ENCODE measurements at places on chromosomes 7 and 10.

GRCh38 chr7:117688126-117688525, 185.1 kb downstream of the CTTNBP2 start:
- DNase-seq = no peak

- DNase-seq = no peak
These were observed 3.7 kb upstream of the AOC1 start for GRCh38 chr7:150848561-150849115.

GRCh38 chr10:133451346-133451745, 2.4 kb upstream of the SCART1 start:
- DNase-seq = no peak

DNA sequence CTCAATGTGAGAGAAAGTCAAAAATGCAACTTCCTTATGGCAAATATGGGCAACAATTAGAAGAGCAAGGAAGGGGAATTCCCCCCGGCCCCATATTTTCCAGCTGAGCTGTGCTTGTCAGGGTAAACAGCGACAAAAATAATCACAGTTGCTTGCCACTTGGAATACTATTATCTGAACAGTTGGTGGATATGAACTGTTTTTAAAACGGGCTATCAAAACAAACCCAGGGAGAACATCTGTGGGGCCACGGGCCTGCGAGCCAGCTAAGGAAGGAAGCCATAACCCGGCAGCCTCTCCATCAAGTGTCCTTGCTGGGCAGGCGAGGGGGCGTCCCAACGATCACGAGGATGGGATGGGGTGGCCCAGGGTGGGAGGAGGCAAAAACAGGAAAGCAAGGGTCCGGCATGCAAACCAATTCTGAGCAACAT, 228.4 kb downstream of the ARHGAP12 start:
- no peak for DNase-seq

DNA sequence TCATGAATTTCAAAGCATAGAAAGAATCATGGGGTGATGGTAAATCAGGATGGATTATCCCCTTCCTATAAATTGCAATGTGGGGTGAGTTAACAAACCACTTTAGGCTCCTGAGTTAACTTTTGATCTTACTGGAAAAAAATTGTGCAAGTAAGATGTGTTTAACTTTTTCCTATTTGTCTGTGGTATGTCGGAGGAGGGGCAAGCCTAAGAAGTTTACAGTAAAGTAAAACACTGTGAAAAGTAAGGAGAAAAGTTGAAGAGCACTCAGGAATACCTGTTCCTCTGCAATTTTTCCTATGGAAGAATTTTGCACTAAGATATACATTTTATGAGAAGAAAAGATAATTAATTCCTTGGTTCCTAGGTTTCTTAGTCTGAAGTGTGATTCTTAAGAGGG, 44.4 kb downstream of the IFIT5 start:
- no peak for DNase-seq

- no peak for DNase-seq
These were observed 835 bp upstream of the DGKI start for GRCh38 chr7:137847568-137848050.

DNA sequence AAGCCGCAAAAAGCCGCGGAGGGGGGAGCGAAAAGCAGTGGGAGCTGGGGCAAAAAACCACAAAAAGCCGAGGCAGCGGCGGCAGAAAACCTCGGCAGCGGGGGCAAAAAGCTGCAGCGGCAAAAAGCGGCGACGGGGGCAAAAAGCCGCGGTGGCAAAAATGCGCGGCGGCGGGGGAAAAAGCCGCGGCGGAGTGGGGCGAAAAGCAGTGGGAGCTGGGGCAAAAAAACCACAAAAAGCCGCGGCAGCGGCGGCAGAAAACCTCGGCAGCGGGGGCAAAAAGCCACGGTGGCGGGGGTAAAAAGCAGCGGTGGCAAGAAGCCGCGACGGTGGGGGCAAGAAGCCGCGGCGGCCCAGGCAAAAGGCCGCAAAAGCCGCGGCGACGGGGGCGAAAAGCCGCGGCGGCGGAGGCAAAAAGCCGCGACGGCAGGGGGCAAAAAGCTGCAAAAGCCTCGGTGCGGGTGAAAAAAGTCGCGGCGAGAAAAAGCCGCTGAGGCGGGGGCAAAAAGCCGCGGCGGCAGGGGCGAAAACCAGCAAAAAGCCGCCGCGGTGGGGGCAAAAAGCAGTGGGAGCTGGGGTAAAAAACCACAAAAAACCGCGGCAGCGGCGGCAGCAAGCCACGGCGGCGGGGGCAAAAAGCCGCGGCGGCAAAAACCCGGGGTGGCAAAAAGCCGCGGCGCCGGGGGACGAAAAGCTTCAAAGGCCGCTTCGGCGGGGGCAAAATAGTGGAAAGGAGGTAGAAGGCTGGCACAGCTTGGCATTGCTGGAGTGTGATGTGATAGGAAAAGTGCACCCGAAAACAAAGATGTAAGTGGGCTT, 135.9 kb downstream of the ZNF92 start:
- no peak for DNase-seq

GRCh38 chr7:94348142-94348541, 46.6 kb upstream of the COL1A2 start:
- no peak for DNase-seq

DNA sequence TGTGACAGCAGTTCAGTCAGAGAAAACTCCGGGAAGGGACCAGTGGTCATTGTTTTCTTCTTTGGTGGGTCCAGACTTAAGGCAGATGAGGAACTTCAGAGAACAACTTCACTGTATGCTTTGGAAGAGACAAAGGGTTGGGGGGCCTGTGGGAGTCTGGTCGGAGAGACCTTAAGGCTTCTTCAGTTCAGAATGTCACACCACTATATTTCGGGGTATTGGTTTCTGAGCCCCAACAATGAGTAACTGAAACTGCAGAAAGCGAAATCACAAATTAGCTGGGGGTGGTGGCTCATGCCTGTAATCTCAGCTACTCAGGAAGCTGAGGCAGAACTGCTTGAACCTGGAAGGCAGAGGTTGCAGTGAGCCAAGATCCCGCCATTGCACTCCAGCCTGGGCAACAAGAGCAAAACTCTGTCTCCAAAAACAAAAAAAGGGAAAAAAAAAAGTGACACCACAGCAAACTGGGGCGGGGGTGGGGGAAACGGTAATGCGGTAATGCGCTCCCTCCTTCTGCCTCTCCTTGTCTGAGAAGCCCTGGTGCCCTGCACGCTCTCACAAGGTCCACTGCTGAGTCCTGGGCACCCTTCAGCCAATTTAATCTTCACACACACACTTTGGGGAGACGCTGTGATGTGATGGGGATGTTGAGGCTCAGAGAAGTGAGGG, 2.2 kb upstream of the ADIRF start:
- no peak for DNase-seq

DNA sequence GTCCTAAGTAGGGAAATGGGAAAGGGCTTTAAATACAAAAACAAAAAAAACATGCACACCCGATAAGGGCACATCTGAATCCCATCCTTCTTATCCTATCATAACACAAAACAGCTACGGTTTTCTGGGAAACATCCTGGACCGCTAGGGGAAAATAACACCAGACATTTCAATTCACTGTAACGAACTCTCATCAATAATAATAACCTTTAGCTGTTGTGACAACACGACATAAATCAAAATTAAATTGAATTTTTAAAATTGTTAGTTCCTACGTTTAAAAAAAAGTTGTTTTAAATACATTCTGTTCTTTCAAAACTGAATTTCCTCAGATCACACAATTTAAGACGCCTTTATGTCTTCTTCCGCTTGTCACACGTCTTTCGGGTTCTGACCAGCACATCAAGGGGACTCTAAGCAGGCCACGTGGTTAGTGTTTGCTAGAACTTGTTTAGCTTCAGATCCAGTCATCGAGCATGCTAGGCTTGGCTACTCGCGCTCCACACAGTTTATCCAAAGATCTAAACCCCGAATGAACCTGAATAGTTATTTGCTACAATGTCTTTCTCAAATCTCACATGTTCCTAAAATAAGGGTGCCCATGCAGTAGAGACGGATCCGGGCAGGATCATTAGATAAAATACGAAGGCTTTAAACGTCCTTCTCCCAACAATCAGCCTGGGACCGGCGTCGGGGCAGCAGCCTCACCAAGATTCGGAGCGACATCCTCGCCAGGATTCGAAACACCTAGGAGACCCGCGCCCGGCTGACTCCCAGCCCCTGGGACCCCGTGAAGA, 839 bp downstream of the IKZF5 start:
- DNase-seq = peak; percentile 23

DNA sequence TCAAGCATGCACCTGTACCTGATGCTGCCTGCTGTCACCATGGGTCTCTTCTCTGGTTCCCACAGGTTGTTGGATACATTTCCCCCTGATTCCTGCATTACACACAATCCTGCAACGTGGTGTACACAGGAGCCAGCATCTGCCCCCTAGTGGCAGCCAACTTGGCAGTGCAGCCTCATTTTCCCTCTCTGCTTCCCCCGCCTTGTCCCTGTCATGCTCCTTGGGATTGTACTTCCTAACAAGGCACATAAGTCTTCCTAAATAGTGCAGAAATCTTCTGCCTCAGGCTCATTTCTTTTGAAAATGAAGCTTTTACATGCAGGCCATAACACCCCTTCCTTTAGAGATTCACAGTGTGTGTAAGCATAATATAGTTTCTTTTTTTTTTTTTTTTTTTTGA, 387.5 kb downstream of the CCSER2 start:
- DNase-seq = no peak

DNA sequence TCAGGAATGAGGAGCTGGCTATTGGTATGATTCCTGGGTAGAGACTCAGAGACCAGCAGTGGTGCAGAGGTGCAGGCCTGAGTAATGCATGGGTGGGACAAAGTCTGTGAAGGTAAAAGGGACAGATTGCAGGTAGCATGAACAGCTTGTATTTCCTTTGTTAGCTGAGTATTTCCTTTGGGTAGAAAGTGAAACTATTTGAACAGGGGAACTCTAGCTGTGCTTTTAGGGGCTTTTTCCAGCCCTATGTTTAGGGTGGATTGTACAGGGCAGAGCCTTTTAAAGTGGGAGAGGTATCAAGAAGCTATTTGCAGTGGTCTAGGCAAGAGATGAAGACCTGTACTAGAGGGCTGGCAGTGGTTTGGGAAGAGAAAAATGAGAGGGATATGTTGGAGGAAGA, 739.9 kb downstream of the REEP3 start:
- no peak for DNase-seq

GRCh38 chr10:43355749-43356371, 15.6 kb upstream of the FXYD4 start:
- DNase-seq = no peak

GRCh38 chr10:131730771-131731497, 169.9 kb upstream of the PPP2R2D start:
- DNase-seq = no peak

DNA sequence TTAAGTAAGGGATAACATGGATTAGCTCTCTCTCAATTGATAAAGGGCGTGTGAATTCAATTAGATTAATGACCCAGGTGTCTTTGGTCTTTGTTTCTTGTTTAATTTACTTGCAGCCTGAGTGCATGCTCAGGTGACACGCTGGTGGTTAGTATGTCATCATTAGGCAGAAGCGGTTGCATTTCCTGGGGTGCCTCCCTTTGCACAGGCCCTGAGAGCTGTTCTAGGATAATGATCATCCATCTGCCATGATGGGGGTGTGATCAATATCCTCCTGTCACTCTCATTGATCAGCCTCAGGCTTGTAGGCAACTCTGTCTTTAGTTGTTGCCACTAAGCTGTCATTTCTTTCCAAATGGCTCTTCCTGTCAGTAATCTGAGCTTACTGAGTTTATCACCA, 99.6 kb upstream of the NPS start:
- no peak for DNase-seq

- DNase-seq = no peak
These were observed 516 bp downstream of the ZNHIT1 start for GRCh38 chr7:101218236-101219125.

DNA sequence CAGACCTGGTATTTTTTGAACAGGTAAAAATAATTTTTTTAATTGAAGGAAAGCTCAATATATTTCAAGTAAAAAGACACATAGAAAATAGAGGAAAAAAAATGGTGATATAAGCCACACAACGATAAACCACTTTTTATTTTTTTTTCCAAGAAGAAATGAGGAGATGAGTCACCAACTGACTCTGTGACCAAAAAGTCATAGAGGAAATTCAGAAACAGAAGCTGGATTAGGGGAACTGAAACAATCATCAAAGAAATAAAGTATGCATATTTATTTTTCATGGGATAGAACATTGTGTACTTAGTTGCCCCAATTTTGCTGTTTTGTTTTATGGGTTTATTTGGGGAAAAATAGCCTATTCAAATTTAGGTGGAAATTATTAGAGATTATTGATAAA, 176.8 kb upstream of the AGR3 start:
- DNase-seq = no peak

DNA sequence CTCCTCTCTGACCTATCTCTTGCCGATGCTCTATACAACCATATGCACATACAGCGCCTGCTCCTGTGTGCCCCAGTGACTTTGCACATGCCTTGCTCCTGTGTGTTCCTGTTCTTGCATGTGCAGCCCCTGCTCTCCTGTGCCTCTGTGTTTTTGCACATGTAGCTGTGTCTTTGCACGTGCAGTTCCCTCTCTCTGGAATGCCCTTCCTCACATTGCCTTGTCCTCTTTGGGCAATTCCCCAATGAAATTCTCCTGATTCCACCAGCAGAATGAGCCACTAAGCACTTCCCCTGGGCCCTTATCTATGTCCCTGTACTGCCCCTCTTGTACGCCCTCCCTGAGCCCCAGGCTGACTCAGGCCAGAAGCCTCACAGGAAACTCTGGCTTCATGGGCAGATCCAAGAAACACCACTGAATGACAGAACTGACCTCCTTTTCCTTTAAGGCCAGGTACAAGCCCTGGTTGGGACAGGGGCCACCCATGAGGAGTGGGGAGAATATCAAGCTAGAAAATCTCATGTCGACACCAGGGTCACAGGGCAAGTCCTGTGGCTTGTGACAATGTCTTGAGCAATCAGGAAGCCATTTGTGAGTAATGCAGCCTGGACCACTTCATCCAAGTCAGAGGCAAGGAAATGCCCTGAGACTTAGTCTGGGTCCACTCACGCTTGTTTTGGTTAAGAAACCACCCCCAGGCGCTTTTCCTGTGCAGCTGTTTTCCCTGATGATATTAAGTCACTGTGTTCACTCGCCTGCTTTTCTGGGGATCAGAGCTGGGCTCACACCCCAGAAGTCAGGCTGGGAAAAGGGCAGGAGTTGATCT, 1.9 kb upstream of the ARHGAP22 start:
- DNase-seq = no peak

DNA sequence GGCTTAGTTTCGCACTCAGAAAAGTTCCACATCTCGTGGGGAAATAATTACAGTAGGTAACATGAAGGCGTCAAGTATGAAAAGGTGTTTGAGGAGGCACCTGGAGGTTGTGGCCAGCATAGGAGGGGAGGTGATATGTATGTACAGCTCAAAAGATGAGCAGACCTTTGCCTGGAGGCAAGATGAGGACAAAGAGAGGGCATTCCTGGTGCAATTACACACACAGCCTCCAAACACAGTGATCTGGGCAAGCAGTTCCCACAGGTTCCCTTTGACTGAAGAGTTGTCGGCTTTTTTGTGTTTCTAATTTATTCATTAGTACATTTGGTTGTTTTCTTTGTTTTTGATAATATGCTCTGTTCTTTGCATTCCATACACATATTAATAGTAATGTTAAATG, 46.9 kb downstream of the CDK14 start:
- no peak for DNase-seq

All from stimulated activated CD4-positive, alpha-beta T cell treated with anti-CD3 and anti-CD28 coated beads, TNF-alpha, amount 100 ng/mL, for 4 hours (primary cell).